Inflammatory macrophage treated with lipopolysaccharide for 1 hour (primary cell): ENCODE measurements at places on chromosomes 2 and 18.

GRCh38 chr2:71235930-71236587, 9.2 kb upstream of the PAIP2B start:
- no peak for DNase-seq

GRCh38 chr2:222448748-222449181, 24.4 kb downstream of the SGPP2 start:
- peak; percentile 99 for DNase-seq

DNA sequence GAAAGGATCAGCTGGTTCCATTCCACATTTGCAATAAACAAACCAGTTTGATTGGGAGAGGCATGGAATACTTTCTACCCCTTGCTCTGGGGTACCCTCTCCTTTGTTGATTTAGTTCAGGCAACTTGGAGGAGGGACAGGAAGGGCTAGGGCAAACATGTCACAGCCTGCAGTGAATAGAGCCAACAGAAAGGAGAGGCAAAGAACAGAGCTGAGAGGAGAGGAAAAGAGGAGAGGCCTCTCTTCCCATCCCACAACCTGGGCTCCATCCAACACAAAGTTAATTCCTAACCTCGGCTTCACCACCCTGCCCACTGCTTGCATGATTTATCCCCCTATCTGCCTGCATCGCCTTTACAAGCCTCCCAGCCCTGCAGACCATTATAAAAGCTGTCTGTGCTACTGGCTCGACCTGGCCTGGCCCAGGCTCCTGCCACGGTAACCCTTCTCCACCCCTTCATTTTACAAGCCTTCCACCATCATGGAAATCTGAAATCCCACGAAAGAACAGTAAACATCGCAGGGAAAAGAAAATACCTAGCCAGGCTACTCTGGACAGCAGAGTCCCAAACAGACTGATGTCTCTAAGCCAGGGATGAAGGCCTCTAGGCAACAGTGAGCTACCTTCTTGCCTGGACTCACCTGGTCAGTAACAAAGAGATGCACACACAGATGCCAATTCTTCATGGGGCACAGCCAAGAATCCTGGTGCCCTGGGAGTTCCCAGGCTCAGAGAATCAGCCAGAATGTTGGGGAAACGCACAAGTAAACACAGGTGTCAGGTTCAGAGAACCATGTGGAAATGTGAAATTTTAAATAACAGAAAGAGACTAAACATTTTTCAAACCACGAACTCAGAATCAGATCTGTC, 43.6 kb downstream of the NHEJ1 start:
- no peak for DNase-seq

GRCh38 chr18:7301094-7301493, 70.2 kb downstream of the LRRC30 start:
- no peak for DNase-seq

DNA sequence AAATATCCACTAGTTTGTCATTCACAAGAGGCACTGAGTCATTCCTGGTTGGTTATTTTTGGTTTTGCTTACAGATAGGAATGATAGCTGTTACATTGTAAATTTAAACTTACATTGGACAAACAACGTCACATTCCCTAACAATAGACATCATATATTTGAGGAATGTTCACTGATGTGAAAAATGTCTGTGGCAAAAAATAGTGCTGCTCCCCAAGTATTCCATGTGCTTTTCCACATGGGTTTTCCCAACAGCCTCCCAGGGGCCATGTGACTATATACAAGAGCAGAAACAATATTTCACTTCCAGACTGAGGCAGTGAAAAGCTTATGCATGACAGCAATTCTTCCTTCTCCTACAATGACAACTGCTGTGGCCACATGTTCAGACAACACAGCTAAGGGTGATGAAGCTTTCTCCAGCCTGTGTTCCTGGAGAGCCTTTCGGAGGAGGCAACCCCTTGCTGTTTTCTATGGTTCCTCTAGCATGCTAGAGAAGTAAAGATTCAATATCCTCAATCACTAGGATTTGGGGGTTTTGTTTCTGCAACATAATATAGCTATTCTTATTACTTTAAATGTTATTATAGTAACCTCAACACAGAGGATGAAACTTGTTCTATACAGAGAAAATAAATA, 202.7 kb downstream of the PTH2R start:
- no peak for DNase-seq

GRCh38 chr2:218291318-218292047, 820 bp downstream of the TMBIM1 start:
- DNase-seq, result peak; percentile 74

DNA sequence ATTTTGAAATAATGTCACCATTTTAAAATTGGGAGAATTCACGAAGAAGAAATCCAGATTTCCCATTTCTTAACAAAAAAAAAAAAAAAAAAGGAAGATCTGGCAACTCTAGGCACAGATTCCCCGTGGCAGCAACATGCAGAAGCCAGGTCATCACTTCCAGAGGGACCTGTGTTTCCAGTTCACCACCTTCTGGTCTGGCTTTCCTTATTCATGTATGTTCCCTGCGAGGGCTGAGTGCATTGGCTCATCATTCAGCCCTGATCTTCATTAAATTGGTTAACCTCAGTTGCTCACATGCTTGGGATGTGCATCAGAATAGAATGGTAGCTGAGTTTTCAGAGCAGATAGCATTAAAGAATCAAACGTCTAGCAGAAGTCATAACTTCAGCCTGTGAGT, 25.0 kb upstream of the MAP3K20 start:
- no peak for DNase-seq

DNA sequence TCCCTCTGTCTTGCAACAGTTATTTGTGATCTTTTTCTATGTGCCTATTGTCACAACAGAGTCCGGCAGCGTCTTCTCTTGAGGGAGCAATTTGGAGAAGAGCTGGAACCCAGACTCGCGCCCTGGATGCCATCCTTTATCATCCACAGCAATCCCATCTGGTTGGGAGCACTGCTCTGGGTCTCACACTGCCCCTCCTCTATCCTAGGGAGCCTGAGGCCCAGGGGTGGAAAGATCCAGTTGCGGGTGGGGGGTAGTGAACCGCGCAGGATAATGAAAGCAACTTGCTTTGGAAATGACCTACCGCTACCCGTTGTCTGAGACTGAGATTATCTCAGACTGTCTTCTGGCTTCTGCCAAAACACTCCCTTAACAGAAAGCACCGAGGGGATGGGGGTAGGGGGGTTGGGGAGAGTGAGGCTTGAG, 713 bp downstream of the WBP1 start:
- DNase-seq, result no peak

DNA sequence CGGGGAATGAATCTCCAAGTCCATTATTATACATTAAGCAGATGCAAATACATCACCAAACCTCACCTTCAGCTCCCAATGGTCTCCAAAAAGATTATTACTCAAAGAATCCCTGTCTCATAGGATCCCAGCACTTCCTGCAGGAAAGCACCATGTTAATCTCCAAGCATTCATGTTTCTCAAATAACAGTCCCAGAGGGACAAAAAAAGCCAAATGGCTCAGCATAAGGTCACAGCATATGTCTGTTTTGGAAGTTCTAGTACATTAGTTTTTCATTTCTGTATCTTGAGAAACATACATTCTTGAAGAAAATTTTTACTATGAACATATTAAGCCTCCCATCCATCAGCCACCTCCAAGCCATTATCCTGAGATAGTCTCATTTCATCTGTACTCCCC, 103.3 kb downstream of the METTL4 start:
- no peak for DNase-seq

- no peak for DNase-seq
These were observed 540.5 kb downstream of the SLC4A3 start for GRCh38 chr2:220167956-220168355.

- DNase-seq, result no peak
These were observed 1.9 kb downstream of the PRKRA start for GRCh38 chr2:178448968-178449661.

DNA sequence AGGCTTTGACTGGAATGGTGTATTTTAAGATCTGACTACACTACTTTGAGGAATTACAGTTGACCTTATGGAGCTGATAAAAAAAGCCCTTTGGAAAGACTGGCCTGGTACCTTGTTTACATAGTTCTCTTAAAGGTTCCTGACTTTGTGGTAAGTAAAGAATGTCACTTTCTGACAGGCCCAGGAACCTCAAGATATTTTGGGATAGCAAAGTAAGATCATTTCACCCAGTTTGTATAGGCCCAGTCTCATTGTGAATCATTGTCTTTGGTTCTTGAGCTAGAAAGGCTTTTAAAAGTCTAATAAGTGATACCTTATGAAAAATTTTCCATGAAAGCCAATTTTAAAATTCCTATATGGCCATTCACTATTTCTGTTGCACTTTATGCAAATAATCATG, 316.3 kb upstream of the LRRTM4 start:
- no peak for DNase-seq

DNA sequence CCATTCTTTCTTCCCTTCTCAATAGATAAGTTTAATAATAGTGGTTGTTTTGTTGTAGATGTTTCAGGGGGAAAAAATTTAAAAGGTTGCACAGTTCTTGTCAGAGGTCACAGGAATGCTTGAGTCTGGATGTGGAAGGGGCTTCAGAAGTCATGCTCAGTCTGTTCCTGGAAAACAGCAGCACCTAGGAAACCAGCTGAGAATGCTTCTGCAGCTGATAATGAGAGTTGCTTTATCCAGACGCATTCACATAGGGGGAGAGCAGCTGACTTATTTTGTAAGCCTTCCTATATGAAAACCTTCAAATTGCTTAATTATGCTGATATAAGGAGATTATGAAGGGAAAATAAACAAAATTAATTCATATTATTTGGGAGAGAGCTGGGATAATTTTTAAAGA, 235.5 kb downstream of the GULP1 start:
- DNase-seq, result no peak
